ENCODE measurements at places on chromosomes 5 and 9.

GRCh38 chr9:97441729-97442128 lies 29.8 kb downstream of the TDRD7 start:
- no peak for DNase-seq

- no peak for DNase-seq
These were observed 60.5 kb downstream of the ROPN1L start for GRCh38 chr5:10502130-10502529.

DNA sequence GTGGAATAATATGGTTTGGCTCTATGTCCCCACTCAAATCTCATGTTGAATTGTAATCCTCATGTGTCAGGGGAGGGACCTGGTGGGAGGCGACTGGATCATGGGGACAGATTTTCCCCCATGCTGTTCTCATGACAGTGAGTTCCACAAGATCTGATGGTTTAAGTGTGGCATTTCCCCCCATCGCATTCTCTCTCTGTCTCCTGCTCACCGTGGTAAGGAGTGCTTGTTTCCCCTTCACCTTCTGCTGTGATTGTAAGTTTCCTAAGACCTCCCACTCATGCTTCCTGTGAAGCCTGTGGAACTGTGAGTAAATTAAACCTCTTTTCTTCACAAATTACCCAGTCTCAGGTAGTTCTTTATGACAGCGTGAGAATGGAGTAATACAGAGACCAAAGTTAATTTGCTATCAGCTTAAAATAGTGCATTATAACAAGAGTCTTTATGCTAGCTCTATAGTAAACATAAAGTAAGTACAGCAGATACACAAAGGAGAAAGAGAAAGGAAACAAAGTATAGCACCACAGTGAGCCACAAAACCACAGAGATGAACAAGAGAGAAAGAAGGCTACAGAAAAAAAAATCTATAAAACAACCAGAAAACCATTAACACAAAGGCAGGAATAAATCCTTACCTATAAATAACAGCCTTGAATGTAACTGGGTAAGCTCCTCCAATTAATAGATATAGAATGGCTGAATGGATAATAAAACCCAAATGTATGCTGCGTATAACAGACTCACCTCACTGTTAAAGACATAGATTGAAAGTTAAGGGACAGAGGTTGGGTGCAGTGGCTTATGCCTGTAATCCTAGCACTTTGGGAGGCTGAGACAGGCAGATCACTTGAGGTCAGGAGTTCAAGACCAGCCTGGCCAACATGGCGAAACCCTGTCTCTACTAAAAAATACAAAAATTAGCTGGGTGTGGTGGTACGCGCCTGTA lies 39.7 kb downstream of the RAPGEF6 start:
- DNase-seq: no peak

- no peak for DNase-seq
These were observed 312.1 kb upstream of the CDH18 start for GRCh38 chr5:20300110-20300509.

GRCh38 chr9:2157277-2158110 lies 142.3 kb downstream of the SMARCA2 start:
- no peak for DNase-seq

Measured in SK-N-MC (cell line).